Urothelium cell line (cell line): ENCODE measurements at places on chromosomes 4 and X.

- no peak for DNase-seq
Measured at GRCh38 chrX:120419463-120419862, 49.6 kb downstream of the LAMP2 start.

- DNase-seq = no peak
Measured at GRCh38 chr4:173211222-173211621, 42.6 kb downstream of the GALNT7 start.

DNA sequence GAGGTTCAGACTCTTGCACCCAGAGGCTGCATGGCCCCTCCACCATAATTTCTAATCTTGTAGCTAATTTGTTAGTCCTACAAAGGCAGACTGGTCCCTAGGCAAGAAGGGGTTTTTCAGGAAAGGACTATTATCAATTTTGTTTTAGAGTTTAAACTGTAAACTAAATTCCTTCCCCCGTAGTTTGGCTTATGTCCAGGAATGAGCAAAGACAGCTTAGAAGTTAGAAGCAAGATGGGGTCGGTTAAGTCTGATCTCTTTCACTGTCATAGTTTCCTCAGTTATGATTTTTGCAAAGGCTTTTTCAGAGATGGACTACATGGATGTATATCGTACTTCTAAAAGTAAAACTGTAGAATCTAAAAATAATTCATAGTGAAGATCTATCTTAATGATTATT, 258.1 kb upstream of the IL1RAPL1 start:
- no peak for DNase-seq

DNA sequence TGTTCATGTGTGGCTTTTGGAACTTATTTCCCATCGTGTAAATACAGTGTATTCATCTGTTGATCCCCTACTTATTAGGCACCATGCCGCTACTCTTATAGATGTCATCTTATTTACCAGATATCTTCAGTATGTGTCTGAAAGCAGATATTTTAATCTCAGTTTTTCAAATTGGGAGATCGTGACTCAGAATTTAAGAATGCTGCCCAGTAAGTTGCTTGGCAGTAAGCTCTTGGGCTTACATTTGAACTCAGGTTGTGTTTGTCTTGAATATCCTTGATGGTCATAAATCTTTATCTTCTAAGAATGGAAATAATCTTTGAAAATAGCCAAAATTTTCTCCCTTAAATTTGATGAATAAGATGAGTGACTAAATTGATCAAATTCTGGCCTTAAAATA, 45.9 kb upstream of the RPA4 start:
- DNase-seq = no peak

DNA sequence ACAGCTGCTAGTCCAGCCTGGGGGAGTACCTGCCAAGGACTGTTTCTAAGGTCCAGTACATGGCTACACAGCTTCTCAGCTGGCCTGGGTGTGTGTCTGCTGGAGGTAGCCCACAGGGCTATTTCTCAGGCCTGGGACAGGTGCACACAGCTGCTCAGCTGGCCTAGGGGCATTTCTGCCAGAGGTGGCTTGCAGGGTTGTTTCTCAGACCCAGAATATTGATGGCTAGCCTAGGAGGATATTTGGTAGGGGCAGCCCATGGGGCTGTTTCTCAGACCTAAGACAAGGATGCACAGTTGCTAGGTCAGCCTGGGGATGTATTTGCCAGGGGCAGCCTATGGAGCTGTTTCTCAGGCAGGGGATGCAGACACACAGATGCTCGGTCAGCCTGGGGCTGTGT, 29.4 kb downstream of the RAB28 start:
- DNase-seq = no peak

DNA sequence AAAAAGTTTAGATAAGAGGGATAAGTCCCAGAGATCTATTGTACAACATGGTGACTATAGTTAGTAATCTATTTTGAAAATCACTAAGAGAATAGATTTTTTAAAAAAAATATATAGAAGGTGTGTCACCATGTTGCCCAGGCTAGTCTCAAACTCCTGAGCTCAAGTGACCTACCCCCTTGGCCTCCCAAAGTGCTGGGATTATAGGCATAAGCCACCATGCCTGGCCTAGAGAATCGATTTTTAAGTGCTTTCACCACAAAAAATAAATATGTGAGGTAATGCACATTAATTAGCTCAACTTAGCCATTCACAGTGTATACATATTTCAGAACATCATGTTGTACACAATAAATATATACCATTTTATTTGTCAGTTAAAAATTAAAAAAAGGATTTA, 56.7 kb upstream of the TBC1D9 start:
- no peak for DNase-seq

DNA sequence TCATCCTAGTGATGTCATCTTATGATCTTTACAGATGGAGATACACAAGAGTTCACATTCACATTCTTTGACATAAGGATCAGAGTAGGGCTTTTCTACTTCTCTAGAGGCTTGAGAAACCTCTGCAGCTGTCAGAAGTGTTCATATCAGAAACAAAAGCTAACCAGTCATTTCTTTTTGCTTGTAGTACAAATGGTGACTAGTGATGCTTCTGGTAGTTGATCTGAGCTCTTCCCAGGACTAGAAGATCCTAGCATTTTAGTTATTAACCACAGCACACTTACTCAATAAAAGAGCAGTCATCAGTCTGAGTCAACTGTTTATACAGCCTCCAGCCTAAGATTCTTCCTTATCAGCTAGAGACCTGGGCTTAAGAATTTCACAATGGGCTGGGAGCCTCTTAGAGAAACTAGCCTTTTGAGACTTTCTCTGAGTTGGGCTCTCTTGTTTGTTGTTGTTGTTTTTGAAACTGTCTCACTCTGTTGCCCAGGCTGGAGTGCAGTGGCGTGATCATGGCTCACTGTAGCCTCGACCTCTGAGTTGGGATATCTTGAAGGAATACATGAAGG, 84.1 kb downstream of the TMEM164 start:
- DNase-seq = peak; percentile 6

DNA sequence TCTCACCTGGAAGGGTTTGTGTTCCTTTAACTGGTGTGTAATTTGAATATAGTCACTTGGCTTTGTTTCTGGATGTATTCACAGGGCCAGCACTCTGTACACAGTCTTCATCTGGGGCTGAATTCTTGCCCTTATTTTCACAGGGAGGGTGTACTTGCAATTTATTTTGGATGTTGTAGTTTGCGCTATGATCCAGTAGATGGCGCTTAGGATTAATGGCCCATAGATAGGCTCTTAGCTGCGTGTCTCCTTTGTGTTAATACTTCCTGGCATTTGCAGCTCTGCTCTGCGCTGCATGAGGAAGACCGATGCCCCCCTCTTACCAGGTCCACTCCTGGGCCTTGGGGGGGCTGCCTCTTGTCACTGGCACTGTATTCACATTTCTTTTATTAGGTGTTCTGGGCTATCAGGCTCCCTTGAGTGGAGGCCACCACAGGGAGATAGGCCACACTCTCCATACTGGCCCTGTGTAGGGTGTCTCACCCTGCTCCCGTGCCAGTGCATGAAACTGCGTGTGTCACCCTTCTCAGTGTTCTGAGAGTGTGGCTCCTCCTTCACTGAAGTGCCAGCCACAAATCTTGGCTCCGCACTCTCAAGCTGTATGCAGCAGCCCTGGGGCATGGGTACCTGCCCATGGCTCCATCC, 562.2 kb downstream of the ZIC3 start:
- DNase-seq = peak; percentile 8

DNA sequence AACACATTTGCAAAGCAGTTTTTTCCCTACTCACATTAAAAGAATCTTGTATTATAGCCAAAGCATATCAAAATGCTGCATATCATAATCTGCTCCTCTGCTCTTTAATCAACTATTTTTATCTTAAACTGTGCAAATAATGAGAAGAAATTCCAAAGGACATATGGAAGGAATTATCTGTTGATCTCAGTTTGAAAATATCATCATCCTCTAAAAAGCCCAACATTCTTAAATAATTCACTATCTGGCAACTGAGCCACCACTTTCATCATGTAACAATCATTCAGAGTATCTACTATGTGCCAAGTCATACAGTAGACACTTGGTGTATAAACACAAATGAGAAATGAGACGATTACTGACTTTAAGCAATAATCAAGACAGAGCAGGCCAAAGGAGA, 63.0 kb downstream of the PRSS12 start:
- DNase-seq = no peak

DNA sequence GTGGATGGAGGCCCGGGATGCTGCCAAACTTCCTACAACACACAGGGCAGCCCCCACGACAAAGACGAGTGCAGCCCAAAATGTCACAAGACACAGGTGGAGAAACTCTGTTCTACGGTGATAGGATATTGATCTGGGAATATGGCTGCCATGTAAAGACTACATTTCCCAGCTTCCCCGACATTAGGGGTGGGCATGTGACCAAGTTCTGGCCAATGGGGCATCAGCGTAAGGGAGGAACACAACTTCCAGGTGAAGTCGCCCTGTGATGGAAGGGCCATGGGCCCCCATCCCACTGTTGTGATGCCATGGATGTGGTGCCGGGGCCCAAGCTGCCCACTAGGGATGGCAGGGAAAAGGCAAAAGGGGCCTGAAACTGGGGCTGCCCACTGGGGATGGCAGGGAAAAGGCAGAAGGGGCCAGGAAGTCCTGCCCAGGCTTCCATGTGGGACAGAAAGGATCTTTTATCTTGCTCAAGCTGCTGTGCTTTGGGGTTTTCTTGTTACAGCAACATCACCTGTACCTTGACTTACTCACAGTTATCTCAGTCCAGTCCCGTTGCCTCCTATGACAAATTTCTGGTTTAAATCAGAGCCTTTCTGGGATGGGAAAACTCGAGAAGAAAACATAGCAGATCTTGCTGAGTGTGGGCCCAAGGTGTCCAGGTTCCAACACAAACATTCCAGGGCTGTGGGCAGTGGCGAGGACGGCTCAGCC, 9.7 kb upstream of the ADRA2C start:
- DNase-seq = no peak

DNA sequence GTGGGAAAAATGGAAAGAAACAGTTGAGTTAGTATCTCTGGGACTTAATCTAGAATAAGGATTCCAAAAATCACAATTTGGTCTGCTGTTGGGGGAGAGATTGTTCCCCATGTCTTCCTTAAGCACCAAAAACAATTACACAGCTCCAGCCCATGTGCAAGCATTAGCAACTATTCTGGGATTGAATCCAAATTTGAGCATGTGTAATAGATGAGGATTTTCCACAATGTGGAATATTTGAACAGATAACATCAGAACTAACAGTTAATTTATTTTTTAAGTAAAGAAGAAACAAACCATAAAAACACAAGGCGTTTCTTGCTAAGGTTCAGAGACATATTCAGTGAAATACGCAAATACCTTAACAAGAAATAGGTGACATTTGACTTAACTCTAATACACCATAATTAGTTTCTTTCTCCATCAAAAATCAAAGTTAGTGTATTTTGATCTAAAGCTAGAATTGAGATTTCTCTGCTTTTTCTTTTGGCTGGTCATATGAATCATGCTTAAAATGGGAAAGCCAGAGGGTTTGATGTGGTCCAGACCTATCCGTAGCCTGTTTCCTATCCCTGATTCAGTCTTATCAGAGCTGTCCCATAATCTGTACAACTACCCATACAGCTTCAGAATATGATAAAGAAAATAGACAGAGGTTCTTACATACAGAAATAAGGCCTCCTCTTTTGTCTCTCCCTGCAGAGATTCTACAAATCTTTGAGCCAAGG, 413.4 kb downstream of the PACRGL start:
- peak; percentile 5 for DNase-seq

DNA sequence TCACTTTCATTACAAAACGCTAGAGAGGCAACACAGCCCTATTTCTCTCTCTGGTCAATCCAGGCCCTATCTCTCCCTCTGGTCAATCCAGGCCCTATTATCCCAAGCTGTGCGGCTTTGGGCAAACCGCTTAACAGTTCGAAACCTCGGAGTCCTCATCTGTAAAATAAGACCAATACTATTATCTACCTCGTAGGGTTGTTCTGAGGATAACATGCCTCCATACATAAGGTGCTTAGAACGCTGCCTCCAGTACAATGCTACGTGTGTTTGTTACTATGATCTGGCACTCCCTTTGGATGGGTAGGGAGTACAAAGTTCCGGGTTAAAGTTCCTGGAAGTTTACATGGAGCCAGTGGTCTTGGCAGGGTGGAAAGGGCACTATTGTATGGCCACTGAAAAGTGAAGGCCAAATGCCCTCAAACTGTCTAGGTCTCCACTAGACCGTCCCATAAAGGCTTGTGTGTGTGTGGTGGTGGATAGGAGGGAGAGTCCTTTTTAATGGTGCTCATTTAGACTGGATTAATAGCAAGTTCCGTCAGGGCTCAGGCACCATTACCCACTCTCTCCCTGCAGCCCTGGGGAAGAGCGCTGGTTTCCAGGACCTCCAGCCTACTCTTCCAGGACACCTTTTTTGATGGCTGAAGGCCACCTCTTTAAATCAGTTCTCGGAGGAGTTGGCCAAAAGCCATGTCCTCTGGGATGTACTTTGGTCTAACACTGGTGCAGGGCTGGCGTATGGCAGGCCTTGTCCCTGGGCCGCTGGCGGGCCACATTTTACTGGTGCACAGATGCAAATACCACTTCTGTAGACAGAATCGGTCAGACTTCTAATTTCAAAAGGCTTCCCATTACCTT, 75.6 kb upstream of the BCOR start:
- no peak for DNase-seq

DNA sequence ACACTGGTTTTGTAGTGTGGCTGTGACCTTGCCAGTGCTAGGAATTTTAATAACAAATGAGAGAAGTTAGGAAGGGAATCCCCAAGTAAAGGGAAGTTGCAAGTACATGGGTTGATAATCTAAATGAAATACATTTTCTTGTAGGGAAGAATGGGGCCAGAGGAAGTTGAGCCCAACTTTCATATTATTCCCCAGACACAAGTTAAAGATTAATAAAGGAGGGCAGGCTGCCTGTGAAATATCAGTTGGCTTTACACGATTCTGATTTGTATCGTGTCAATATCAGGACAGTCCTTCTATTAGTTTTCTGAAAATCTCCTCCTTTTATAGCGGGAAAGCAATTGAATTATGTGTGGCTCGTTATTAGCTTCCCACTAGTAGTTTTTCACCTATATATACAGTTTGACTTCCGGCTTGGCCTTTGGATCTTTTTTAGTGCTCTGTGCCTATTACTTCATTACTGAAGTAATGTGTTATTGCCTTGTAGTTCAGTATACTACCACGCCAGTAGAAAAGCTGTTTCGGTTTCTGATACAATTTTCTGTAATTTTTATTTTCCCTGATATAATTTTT, 1.7 kb downstream of the PDLIM5 start:
- no peak for DNase-seq

- DNase-seq = no peak
Measured at GRCh38 chr4:130043732-130044160, 947.8 kb downstream of the C4orf33 start.

GRCh38 chr4:95833711-95834194, 6.1 kb upstream of the PDHA2 start:
- no peak for DNase-seq

DNA sequence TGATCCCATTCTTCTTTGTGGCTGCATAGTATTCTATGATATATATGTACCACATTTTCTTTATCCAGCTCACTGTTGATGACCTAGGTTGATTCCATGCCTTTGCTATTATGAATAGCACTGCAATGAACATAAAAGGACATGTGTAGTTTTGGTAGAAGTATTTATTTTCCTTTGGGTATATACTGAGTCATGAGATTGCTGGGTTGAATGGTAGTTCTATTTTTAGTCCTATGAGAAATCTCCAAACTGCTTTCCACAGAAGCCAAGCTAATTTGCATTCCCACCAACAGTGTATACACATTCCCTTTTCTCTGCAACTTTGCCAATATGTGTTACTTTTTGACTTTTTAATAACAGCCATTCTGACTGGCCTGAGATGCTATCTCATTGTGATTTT, 278.3 kb downstream of the PCDH18 start:
- no peak for DNase-seq

GRCh38 chr4:118836301-118837120, 585 bp upstream of the SEC24D start:
- DNase-seq = peak; percentile 58

- no peak for DNase-seq
Measured at GRCh38 chr4:155602351-155603140, 64.1 kb upstream of the GUCY1A1 start.
